ENCODE measurements at places on chromosomes 5 and 9.

GRCh38 chr5:14523243-14524034 is 58.2 kb upstream of the OTULINL start:
- no peak for DNase-seq

DNA sequence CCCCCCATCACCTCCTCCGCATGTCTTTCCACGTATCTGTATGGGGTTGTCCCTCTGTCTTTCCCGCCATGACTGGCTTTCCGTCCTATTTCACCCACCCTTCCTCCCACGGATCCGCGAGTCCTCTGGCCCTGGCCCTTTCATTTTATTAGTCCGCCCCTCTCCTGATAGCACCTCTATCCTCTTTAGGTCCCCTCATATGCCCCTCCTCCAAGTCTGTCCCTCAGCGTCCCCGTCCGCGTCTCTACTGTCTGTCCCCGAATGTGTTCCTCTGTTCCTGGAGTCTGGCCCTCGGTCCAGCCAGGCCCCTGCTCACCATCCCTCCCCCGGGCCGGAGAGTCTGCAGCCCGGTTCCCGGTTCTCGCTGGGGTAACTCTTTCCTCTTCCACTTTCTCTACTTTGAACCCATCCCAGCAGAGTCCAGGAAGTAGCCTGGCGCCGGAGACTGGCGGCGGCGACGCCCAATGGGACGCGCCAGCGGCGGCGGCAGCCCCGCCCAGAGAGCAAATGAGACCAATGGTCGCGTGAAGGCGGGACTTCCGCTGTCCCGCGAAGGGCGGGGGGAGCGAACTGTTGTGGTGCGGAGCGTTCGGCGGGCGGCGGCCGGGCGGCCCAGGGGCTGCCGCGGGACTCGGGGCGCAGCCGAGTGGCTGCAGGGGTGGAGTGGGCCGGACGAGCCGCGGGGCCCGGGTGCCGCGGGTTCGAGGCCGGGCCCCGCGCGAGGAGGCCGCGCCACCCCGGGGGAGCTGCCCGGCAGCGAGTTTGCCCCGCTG is at the start of gene SAP30L:
Gene SAP30L (plus strand): TSS at position 576 of the 773 bp plus-strand sequence. CDS start 608 bp downstream, outside the sequence.
- peak; percentile 84 for DNase-seq

DNA sequence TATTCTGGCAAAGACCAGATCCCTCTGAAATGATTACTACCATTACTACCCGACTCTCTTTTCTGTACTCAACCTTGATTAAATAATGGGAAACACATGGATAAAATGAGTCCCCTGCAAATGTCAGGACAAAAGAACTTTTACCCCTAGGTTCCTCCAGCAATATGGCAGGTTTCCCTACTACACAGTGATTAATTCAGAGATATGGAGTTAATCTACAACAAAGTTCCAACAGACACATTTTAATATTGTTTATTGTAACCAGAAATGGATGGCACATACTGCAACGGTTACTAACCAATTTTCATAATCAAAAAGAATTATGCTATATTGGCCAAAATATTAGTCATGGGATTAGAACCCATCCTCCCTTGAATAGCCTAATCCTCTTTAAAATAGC is 294.8 kb downstream of the ATPSCKMT start:
- no peak for DNase-seq

DNA sequence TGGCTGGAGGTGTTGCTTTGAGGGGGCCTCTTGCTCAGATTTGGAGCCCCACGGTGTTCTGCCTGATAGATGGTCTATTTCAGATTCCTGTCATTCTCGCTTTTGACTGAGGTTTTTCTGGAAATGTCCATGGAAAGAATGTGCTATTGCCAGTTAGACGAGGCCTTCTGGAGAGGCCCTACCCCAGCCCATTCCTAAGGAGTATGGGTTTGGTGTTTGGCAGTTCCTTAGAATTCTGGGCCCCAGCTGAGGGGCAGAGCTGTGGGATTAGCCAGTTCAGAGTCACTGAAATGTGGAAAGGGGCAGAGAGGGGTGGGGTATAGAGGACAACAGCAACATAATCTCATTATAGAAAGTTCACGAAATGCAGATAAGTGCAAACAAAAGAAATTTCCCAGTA is 50.5 kb downstream of the GALNT10 start:
- no peak for DNase-seq

DNA sequence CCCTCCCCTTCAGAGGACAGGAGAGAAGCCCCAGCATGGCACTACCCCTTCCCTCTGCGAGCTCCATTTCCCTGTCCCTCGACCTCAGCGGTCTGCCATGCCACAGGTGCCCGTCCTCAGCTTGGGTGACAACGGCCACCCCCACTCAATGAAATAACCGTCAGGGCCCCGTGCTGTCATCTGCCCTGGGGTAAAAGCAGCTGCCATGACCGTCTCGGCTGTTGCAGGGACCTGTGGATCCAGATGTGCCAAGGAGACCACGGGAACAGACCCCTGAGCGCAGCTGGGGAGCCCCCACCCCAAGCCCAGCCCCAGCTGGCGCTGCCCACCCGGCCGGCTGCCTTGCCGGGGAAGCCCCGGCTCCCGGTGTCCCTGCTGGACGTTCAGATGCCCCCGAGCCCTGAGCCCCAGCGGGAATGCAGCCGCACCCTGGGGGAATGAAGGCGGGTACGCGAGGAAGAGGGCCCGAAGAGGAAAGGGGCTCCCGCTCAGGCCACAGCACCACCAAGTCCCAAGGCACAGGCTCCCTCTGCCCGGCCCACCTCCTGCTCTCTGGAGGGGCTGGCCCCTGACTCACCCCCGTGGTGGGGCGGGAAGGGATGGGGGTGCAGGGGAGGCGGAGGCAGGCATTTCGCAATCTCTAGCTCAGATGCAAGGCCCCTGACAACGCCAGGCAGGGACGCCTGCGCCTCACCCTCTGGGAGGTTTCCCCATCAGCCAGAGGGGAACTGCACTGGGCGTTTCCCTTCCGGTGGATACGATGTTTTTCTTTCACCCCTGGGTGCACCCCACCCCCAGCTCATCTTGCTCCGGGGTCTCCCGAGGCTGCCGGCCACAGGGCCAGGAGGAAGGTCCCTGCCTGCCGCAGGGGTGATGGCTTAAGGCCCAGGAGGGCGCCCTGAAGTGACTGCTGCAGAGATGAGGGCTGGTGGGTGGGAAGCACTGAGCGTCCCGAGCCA is 49.2 kb downstream of the NACC2 start:
- DNase-seq = no peak

DNA sequence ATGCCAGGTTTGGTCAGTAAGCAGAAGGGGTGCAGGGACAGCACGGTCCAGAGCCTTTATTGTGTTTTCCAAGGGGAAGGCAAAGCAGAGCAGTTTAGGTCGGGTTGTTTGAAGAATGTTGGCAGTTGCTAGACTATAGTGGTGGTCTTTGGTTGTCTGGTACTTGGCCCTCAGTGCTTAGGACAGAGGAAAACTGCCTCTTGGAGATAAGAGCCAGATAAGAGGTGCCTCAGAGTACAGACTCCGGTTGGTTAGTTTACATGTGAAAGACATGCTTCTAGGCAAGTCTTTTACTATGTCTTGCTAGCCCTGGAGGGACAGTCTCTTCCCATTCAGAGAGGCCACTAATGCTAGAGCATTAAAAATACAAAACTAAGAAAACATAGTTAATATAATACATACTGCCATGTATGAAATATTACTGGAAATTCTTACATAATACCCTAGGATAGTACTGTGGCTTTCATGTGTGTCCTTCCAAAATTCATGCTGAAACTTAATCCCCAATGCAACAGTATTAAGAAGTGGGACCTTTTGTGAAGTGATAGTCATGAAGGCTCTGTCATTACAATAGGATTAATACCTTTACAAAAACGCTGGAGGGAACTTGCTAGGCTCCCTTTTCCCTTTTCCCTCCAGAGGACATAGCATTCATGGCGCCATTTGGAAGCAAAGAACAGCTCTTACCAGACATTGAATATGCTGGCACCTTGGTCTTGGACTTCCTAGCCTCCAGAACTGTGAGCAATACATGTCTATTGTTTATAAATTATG is 280.4 kb downstream of the TMEM167A start:
- DNase-seq = no peak

GRCh38 chr5:8944005-8944404 is 601.9 kb downstream of the SEMA5A start:
- DNase-seq = no peak

DNA sequence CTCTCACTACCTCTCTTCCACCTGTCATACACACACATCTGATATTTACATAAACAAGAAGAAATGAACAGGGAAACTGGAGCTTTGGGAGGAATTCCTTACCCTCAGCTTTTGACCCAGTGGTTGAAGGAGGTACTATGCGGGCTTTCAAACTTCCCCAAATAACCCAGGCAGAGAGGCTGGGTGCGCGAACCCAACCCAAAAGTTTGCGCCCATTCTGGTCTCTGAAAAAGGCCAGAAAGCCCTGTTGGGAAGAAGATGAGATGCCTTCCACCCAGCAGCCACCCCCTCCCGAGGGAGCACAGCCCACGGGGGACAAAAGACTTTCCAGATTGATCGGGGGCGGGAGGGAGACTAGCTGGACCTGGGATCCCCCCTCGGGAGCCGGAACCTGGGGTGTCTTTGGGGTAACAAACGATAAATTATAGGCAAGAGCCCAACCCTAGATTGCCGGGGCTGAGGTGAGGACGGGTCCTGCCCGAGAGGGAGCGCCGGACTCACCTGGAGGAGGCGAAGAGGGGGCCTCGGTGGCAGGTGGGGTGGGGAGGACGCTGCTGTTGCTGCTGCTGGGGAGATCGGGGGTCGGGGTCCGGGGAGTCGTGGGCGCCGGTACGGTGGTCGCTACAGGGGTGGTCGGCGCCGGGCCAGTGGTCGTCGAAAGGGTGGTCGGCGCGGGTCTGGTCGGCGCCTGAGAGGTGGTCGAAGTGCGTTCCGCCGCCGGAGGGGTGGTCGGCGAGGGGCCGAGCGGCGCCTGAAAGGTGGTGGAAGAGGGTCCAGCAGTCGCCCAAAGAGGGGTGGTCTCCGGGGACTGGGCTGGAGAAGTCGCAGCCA is 798 bp downstream of the MEGF9 start:
- no peak for DNase-seq

- no peak for DNase-seq
These were observed 245.1 kb downstream of the MAST4 start for GRCh38 chr5:66841264-66841663.

DNA sequence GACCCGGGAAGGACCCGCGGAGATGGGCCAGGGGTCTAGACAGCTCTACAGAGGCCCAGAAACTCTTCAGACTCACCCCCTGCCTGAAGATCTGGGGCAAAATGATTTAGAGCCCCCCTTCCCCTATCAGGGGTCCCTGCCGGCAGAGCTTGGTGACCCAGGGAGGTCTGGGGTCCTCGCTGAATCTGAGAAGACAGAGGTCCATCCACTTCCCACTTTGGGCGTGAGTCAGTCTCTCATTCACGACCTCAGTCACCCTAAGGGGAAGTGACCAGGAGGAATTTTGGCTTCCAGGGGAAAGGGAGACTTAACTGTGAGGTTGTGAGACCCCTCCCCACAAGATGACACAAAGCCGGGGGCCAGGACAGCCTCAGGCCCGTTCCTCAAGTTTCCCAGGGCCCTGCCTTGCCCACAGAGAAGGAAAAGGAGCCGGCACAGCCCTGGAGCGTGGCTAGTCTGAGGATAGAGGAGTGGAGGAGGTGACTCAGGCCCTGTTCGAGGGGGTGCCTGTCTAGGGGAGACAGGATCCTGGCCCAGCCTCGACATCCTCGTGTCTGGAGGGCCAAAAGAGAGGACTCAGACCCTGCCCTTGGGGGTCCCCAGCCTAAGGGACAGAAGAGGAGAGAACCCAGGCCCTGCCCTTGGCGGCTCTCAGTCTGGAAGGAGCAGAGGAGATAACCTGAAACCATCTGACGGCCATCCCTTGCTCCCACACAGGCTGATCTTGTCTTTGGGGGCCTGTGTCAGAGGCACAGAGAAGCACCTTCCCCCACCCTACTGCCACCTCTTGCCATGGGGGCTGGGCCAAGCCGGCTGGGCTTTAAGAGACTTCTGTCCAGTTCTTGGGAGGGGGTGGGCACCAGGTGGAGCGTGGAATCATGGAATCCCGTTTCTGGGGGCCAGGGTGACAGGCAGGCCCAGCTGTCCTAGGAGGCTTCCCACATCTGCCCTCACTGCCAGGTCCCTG is 889 bp downstream of the PDLIM4 start:
- DNase-seq = no peak

- DNase-seq = no peak
These were observed 46.4 kb upstream of the ZNF462 start for GRCh38 chr9:106816524-106816923.

- DNase-seq = no peak
These were observed 20.8 kb upstream of the SLC6A3 start for GRCh38 chr5:1465966-1466471.

DNA sequence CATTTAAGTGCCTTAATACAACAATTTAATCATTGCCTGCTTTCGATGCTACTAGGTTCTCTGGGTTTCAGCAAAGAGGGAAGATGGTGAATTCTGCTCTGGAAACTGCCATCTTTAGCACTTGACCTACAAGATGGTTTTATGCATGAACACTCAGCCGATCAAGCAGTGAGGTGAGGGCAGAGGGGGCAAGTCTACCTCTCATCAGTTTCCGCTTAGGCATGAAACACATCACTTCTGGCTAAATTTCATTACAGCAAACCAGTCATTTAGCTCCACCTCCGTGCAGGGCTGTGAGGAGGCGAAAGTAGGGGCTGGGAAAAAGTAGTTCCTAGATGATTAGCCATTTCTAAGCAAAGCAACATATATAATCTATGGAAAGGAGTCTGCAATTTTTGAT is 1018.0 kb downstream of the CDH18 start:
- no peak for DNase-seq

- no peak for DNase-seq
These were observed 457.3 kb downstream of the ZNF608 start for GRCh38 chr5:124289130-124289529.

- no peak for DNase-seq
These were observed 182.7 kb downstream of the PAPPA start for GRCh38 chr9:116336133-116336862.

DNA sequence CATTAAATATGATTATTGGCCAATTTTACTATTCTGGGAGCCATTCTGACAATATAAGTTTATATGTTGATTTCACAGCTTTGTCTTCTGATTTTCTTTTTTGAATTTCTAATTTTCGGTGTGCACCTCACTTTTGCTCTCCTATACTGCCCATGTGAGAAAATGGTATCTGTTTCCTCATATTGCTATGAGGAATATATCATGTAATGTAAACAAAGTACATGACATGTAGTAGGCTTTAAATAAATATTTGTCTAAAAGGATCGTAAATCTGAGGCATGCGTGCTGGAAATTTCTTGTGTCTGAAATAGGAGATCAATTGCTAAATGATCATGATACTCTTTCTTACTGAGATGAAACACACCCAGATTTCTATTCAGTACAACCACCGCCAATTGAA is 119.9 kb downstream of the ZDHHC21 start:
- DNase-seq = no peak

DNA sequence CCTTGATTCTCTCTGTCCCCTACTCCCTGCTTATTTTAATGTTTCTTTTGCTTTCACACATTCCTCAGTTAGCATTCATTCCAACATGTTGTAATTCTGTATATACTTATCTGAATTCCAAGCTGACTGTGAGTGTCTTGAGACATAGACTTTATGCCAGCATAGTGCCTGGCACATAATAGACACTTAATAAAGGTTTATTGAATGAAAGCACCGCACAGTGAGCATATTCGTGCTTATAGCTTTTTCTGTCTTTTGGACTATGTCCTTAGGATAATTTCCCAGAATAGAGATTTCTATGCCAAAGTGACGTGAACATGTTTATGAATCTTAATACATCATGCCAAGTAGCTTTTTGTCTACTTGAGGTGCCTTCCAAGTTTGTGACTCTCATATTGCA is 174.6 kb downstream of the CD180 start:
- no peak for DNase-seq

GRCh38 chr5:11619339-11620024 is 284.8 kb downstream of the CTNND2 start:
- no peak for DNase-seq

Measured in stimulated activated CD8-positive, alpha-beta memory T cell treated with anti-CD3 and anti-CD28 coated beads, Interleukin-7, amount 100 ng/mL, for 4 hours (primary cell).